ENCODE measurements at places on chromosomes 13 and 19.

DNA sequence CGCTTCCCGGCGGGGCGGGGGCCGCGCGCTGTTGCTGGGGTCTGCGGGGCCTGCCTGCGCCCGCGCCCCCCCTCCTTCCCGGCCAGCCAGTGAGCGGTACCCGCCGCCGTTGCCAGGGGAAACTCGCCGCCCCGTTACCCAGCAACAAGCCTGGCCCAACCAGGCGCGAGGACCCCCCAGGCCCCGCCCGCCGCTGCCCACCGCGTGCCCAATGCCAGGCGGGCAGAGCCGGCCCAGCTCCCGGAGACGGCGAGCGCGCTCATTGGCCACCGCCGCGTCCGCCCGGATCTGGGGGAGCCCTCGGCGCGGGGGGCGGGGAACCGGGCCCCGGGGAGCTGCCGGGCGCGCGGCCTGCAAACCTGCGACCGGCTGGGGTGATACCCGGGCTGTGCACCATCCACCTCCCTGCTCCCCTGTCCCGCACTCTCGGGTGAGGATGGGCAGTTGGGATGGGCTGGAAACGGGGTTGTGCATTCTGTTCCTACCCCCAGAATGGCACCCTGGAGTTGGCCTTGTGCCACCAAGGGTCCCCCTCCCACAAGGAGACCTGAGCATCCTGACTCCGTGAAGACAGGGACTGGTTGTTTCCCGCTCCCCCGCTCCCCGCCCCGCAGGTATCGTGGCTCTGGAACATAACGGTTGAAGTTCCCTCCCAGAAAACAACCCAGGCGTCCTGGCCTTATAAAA is 8.8 kb upstream of the BBC3 start:
- no peak for DNase-seq

- no peak for DNase-seq
Observed at GRCh38 chr19:41882568-41883462, at the start of gene ARHGEF1. TSS of gene ARHGEF1 (plus strand) at chr19:41883184. CDS start at chr19:41888083, 4,899 bp downstream.

DNA sequence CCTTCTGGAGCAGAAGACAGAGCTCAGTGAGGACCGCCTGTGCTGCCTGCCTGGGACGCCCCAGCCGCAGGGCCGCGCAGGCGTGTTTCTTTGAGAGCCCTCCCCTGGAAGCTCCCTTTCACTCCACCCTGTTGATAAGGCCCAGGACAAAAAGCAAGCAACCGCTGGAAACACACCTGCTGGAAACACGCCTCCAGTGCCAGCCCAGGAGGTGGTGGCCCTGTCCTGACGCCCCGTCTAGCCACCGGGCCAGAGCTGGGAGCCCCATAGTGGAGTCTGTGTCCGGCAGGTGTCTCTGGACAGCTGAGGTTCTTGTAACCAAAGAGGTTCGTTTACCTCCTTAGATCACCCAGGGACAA is 173.8 kb downstream of the KATNAL1 start:
- no peak for DNase-seq

GRCh38 chr19:44746946-44747738 is 1.4 kb upstream of the BCL3 start:
- peak; percentile 68 for DNase-seq

DNA sequence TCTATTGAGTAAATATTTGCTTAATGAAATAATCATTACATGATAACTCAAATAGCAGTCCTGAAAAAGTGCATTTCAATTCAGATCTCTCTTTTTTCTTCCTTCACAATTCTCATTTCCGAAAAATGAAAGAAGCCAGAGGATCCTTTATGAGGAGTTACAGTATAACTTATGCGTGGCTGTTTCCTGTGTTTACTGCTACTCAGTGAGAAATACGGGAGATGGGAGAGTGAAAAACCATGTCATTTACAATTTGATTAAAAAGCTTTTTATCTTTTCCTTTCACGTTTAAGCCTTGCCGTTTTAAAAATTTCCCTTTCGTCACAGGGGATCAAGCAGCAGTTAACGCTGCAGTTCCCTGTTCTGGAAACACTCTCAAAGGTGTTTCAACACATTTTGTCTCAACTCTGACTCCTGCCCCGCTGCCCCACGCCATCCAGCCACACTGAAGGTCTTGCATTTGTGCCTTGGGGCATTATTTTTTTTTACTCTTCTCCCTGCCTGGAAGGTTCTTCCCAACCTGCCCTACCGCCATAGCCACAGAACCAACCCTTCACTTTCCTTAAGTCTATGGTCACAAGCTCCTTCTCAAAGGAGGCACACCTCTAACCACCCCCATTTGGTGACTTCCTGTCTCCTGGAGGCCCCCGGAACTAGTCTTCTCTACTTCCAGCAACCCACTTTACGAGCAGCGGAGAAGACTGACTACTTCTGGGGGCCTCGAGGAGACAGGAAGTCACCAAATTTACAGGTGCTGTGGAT is 17.0 kb downstream of the KL start:
- no peak for DNase-seq

DNA sequence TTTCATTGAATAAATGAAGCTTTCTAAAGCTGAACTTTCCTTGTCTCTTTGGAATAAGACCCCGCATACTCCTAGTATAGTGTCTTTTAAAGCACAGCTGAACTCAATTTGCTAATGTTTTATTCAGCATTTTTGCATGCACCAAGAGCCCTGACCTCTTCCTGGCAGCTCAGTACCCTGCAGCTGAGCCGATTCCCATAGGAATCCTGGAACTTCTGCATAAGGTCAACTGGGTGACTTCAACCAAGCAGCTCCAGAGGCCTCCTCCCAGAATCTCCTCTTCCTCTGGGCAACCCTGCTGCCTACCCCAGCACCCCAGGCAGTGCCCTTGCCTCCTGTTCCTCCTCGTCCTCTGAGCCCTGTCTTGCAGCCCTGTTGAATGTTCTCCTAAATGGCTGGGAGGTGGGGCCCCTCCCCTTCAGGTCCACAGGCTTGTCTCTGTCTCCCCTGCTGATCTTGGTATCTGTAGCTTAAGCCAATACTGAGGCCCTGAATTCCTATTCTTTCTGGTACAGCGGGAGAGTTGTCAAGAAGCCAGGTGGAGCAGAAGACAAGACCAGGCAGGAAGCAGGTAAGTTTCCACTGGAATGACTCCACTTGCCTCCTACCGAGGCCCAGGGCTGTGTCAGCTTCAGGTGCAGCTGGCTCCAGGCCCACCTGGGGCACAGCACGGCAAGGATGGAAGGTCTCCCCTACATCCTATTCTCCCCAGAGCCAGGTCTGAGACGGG is 23.6 kb upstream of the CCDC124 start:
- no peak for DNase-seq

- peak; percentile 78 for DNase-seq
Observed at GRCh38 chr19:50922317-50922853, 11.2 kb upstream of the KLK4 start.

DNA sequence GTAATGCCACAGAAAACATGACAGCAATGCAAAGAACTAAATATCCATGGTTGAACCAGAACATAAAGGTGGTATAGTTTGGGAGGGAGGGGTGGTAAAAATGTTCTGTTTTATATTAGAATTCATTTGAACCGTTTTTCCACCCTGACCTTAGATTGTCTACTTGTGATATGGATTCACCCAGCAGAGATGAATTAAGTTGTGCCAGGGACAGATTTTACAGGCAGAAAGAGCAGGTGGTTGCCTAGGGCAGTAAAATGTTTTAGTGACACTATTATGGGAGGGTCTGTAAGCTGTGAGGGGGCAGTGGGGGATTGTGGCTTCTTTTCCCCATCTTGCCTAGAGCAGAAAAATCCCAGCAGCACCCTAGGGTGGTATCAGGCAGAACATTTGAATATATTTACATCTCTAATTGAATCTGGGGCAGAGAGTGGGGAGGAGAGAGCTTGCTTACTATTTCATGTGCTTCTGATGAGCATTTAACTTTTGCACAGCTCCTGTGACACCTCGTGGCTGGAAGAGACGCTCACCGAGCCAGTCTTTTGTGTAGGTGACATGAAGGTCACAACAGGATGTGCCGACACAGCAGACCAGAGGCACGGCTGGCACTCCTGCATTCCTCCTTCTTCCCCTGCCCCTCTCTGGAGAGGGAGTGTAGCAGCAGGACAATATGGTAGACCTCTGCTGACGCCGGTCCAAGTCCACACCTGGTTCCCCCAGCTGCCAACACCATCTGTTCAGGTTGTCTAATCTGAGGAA is 452.3 kb downstream of the IRS2 start:
- DNase-seq = no peak

GRCh38 chr13:25945596-25945995 is 106.2 kb downstream of the SHISA2 start:
- no peak for DNase-seq

- DNase-seq = peak; percentile 1
Observed at GRCh38 chr13:102870677-102871415, 25.0 kb downstream of the ERCC5 start.

- DNase-seq = no peak
Observed at GRCh38 chr13:106143392-106143791, 392.1 kb downstream of the EFNB2 start.

DNA sequence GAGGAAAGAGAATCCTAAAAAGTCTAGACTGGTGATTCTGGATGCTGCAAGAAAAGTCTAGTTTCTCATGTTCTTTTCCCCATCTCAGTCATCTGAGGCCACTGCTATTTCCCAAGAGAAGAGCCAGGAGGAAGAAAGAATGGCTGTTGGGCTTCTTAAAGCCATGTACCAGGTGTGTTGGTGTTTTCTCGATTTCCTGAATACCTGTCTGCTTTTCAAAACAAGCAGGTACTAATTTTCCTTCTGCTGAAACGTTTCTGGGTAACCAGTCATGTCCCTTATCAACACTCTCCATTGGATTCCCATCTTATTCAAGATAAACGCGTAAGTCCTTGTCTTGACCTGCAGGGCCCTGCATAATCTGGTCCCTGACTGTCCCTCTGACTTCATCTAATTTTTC is 1.1 kb downstream of the ZNF570 start:
- no peak for DNase-seq

- no peak for DNase-seq
Observed at GRCh38 chr19:9054207-9054606, 32.7 kb upstream of the OR1M1 start.

- no peak for DNase-seq
Observed at GRCh38 chr13:72317346-72318109, 409.9 kb downstream of the MZT1 start.

GRCh38 chr13:85521657-85522056 is 277.6 kb downstream of the SLITRK6 start:
- no peak for DNase-seq

GRCh38 chr13:38394777-38395496 is 45.3 kb downstream of the UFM1 start:
- DNase-seq = no peak

GRCh38 chr13:44818428-44818827 is 170.8 kb downstream of the NUFIP1 start:
- DNase-seq = peak; percentile 26

DNA sequence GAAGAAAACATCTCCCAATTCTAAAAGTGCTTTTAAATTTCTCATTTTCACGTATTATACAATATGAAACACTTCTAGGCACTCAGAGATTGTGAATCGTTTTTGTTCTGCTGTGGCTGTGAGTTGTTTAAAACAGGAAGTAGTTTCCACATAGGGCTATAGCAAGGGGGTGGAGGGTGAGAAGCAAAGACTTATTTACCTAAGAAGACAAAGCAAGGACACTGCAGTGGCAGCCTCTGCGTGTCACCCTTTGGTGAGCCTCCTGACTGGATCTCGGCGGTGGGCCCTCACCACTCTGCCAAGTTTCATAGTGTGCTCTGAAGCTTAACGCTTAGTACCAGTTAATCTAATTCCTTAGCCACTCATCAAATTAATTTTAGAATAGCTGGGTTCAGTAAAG is 56.8 kb downstream of the TNFSF13B start:
- peak; percentile 56 for DNase-seq

DNA sequence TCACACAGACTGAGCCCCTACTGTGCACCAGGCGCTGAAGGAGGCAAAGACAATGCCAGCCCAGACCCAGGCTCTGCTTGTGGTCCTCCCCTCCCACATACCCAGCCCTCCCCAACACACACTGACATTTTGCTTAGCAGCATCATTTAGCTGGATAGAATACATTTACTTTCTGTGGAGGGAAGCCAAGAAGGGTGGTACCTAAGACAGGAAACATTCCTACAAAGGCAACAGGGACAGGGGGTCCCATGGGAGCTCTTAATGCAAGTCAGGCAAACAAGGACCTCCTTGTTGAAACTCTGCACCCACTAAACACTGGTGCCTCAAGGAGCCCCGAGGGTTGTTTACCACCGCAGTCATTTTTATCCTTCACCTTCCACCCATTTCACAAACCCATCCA is 77.0 kb upstream of the ZNF507 start:
- DNase-seq = no peak

DNA sequence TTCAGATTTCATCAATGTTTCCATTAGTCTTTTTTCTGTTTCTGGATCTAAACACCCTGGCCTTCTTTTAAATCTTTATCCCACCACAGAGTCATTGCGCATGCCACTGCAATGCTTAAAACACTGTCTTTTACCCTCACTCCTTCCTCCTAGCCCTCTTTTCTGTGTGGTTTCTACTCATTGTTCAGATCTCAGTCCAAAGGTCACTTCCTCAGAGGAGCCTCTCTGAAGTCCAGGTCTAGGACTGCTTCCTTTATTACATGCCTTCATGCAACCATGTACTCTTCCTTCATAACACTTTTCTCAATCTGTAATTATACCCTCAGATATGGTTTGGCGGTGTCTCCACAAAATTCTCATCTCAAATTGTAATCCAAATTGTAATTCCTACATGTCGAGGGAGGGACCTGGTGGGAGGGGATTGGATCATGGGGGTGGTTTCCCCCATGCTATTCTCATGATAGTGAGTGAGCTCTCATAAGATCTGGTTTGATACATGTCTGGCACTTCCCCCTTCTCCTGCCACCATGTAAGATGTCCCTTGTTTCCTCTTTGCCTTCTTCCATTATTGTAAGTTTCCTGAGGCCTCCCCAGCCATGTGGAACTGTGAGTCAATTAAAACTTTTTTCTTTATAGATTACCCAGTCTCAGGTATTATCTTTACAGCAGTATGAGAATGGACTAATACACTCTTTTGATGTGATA is 808.9 kb downstream of the DIAPH3 start:
- no peak for DNase-seq

- DNase-seq = no peak
Observed at GRCh38 chr13:49874430-49874829, 61.7 kb downstream of the SPRYD7 start.

DNA sequence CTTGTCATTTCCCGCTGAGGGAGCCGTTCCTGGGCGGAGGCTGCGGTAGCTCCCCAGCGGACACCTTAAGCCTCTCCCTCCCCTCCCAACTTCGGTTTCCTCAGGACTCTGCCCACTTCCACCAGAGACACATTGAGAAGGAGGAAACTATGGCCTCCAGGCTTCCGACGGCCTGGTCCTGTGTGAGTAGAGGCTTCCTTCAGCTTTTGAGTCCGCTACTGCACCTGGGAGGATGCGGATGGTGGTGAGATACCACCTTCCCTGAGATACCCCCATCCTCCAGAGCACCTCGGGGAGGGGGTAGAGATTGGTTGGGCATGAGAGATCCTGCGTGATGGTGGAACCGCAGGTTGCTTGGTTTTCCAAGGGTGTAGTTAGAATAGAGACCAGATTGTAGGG is 955 bp downstream of the ZNF274 start:
- no peak for DNase-seq

GRCh38 chr13:78147905-78148304 is 229.3 kb upstream of the EDNRB start:
- no peak for DNase-seq
